ENCODE measurements at places on chromosomes 4 and X.

GRCh38 chr4:3601992-3602391, 69.8 kb upstream of the LRPAP1 start:
- no peak for DNase-seq

GRCh38 chr4:3189459-3189858, 59.5 kb upstream of the MSANTD1 start:
- no peak for DNase-seq

DNA sequence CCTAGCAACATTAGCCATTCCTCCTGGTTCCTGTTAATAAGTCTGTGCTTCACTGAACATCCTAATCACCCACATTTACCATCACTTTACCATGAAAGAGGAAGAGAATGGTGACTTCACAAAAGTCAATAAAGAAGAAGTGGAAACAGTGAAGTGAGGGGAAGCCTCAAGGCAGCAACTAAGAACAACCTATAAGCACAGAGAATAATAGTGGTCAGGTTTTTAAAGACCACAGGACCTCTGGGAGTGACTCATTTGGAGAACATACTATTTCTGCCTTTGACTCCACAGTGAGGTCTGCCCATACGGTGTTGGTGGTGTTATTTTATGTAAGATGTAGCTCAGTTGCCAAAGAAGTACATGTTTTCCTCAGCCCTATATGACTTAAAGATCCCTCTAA, 86.0 kb upstream of the TET2 start:
- no peak for DNase-seq

DNA sequence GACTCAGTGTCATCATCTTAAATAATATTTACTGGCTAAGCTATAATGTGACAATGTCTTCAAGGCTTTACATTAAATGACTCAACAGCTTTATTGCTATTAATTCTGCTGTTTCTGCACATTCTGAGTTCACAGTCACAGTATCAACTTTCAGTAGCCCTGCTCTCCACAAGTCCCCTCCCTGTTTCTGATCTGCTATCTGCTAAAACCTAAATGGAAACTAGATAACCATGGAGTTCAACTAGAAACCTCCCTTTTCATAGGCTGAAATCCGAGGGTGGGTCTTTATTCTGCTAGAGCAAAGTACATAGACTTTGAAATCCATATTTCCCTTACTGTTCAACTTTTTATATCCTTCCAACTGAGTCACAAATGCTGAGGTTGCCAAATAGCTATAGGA, 5.4 kb upstream of the ACE2 start:
- DNase-seq, result no peak

- no peak for DNase-seq
Measured at GRCh38 chr4:6104541-6105130, 86.4 kb upstream of the C4orf50 start.

GRCh38 chr4:126682250-126682649, 950.5 kb upstream of the INTU start:
- DNase-seq, result no peak

DNA sequence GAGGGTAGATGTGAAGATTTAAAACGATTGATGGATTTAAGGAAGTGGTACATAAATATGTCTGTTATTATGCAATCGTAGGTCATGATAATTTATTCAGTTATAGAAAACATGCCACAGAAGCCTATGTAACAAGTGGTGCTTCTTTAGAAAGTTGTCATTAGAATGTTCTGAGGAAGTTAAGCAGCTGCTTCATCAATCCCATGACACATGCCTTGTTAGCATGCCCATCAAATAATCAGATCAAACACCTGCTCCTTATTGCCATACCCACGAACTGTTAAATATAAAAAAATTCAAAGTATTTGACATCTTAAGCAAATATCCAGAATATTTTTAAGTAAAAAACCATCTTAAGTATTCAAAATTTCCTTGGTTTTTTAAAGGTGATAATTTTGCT, 76.4 kb upstream of the MYOZ2 start:
- no peak for DNase-seq

- peak; percentile 10 for DNase-seq
Measured at GRCh38 chr4:65502131-65502701, 168.1 kb downstream of the EPHA5 start.

DNA sequence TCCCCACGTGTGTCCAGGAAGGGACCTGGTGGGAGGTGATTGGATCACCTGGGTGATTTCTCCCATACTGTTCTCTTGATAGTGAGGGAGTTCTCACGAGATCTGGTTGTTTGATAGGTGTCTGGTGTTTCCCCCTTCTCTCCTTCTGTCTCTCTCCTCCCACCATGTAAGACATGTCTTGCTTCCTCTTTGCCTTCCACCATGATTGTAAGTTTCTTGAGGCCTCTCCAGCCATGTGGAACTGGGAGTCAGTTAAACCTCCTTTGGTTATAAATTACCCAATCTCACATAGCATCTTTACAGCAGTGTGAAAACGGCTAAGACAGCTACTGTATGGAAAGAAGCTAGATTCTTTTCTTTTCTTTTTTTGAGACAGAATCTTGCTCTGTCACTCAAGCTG, 21.6 kb upstream of the FGG start:
- no peak for DNase-seq

Measured in fibroblast of the conjunctiva (primary cell).